ENCODE measurements at places on chromosomes 5 and 9.

GRCh38 chr9:85941966-85942912 lies 1.3 kb downstream of the NAA35 start:
- no peak for DNase-seq

DNA sequence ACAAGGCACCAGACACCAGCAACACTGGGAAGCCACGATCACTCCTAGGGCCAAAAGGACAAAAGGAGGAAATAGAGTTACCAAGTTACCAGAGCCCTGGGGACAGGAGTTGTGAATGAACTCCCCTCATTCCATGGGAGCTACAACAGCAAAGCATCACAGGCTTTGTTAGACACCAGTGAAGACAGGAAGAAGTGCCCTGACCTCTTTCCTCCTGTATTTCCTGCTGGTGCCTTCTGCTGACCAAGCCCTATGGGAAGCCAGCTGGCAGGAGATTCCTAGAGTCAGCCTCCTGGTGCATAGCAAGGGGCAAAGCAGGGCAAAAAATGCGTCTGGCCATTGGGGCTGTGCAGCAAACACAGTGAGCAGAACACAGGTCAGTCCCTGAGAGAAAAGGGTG lies 374.7 kb downstream of the ZSWIM6 start:
- DNase-seq, result no peak

GRCh38 chr5:72046106-72046505 lies 61.2 kb upstream of the MAP1B start:
- DNase-seq, result no peak

- DNase-seq, result no peak
Measured at GRCh38 chr9:104808035-104808614, 44.2 kb downstream of the NIPSNAP3B start.

DNA sequence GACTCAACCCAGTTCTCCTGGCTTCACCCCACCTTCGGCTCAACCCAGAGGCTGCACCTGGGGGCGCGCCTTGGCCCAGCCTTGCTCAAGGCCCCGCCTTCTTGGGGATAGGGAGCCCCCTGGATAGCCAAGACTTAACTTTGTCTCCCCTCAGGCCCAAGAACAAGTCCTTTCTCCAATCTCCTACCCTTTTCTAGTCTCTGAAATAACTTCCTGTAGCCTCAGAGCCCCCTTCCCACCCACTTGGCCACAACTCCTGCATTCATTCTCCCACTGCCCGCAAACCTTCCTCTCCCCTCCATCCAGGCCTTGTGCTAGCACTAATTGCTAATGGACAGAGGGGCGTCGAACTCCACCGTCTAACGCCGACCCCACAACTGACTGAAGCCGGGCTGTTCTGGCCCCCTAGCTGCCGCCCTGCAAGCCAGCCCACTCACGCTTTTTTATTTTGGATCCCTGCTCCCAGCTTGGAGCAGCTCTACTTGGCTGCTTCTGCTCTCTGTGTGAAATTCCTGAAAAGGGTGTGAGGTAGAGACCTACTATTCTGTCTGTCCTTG lies 579 bp upstream of the ASTN2 start:
- DNase-seq, result no peak

GRCh38 chr9:114205171-114206015 lies 50.1 kb downstream of the COL27A1 start:
- peak; percentile 63 for DNase-seq

DNA sequence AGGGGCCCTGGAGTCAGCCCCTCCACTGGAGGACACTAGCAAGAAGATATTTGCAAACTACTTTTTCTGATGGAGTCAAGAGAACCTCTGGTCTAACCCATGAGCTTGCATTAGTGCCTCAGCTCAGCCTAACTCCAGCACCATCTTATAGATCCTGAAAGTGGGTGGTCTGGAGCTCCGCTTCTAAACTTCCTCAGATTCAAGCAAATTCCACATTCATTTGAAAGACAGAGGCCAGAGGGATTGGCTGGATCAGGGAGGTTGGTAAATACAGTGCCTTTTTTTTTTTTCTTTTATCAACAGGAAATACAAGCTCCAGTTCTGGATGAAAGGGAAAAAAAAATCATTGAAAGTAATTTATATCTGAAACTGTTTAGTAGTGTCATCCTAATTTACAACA lies 99.9 kb downstream of the ENC1 start:
- DNase-seq, result no peak

DNA sequence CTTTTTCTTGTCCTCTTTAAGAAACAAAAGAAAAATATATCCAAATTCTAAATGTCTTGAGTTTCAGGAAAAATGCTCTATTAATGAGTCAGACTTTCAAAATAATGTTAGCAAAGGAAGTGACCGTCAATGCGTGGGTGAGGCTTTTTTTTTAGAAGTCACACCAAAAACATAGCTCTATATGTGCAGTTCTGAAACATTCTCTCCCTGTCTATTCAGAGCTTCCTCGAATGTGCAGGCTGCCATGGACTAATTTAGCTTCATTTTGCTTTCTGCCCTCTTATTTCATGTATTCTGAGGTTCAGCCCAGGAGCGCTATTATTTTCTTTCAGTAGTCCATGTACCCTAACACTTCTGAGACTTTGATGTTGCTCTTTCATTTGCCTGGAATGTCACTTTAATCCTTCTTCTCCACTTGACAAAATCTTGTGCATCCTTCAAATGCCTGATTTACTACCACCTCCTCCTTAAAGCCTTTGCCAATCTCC lies 72.5 kb upstream of the RASA1 start:
- DNase-seq, result no peak

- DNase-seq, result no peak
Measured at GRCh38 chr5:179874536-179875292, 16.1 kb upstream of the MRNIP start.

GRCh38 chr5:58149345-58149744 lies 310.5 kb downstream of the PLK2 start:
- no peak for DNase-seq

- no peak for DNase-seq
Measured at GRCh38 chr5:119879446-119879845, 250.1 kb downstream of the FAM170A start.

- no peak for DNase-seq
Measured at GRCh38 chr9:121187636-121188305, 13.9 kb downstream of the RAB14 start.

GRCh38 chr5:161391016-161391415 lies 155.5 kb downstream of the GABRB2 start:
- DNase-seq, result no peak

- no peak for DNase-seq
Measured at GRCh38 chr9:34230556-34230955, 51.7 kb downstream of the UBAP1 start.

DNA sequence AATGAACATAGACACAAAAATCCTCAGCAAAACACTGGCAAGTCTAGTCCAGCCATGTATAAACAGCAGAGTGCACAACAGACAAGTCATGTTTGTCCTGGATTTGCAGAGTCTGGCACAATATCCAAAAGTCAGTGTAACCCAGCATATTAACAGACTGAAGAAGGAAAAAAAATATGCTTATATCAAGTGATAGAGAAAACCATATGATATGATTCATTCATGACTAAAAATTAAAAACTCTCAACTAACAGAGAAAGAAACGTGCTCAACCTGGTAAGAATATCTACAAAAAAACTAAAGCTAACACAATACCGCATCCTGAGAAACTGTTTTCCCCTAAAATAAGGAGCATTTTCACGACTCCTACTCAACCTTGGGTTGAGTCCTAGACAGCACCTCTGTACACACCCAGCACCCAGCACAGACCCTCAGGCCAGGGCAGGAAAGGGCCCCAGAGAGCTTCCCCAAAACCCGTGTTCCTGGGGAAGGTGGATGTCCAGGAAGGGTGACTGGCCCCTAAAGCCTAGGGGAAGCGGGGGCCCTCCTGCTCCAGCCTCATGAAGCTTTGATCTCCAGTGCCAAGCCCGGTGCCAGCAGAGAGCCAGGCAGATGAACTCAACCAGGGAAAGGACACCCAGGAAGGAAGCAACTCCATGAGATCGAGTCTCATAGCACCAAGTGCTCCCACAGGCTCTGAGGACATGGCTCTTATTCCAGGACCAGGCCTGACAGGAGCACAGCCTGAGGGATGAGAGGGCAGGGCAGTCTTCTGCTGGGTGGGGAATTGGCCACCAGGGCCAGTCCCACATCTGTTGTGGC lies 38.9 kb downstream of the ADAMTS2 start:
- no peak for DNase-seq

- no peak for DNase-seq
Measured at GRCh38 chr5:172777881-172778814, 7.2 kb upstream of the DUSP1 start.

DNA sequence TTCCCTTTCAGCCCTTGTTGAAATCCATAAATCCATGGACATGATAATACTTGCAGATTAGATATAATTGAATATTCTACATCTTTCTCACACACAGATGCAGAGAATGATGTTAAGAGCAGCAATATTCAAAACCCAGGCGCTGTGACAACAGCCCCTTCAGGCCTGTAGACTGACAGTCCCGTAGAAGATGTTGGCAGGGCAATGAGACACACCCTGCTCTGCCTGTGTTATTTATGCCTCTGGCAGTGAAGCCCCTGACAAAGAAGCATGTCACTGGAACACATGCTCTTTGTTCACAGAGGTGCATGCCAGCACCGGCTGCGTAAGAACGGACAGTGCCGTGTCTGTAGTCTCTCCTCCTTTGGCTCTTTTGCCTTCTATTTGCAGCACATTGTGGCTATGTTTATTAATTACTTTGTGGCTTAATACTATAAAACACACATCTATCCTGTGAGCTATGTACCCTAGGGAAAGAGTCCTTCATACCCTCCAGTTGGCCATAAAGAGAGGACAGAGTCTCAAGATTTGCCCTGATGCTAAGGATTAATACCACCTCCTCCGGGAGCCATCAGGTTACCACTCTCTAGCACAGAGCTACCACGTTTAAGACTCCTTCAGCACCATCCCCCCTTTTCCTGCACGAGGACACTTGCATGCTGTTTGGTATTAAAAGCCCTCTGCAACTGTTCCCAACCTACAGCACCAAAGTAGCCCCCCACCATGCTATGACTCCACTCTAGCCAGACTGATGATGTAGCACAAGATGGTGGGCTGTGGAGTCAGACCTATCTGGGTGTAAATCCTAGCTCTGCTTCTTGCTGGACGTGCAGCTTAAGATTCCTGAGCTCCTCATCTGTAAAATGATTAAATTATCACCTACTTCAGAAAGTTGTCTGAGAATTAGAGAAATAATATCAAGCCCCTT lies 2.0 kb upstream of the ANP32B start:
- peak; percentile 65 for DNase-seq

DNA sequence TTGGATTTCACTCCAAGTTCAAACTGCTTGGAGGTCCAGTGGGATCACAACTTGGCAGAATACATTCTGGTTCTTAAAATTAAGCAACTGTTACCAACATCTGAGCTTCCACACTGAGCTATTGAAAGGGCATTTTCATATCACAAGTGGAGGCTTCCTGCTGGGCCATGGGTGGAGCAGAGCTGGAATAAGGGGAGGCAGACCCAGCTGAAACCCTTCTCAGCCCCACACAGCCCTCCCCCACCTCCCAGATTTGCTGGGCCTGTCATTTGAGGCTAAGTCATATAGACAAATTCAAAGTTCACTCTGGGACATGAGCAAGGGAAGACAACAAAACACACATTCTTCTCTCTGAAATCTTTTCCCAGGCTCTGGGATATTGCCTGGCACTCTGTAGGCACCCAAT lies 79.9 kb downstream of the ACTL7B start:
- DNase-seq, result no peak

DNA sequence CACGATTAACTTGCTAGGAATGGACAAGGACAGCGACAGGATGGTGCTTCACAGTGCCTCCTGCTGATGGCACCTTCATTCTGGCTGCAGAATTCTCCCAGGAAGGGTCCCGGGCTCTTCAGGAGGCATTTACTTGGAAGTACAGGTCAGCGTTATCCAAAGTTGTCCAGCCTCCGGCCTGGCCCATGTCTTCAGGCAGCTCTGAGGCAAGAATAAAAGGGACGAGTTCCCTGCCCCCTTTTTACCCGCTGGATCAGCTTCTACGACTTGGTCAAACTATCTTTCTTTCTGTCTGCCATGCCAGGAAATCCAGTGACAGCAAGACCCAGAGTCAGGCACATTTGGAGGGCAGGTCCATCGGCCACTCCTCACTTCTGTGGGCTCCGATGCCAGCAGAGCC lies 23.4 kb upstream of the GABBR2 start:
- no peak for DNase-seq

DNA sequence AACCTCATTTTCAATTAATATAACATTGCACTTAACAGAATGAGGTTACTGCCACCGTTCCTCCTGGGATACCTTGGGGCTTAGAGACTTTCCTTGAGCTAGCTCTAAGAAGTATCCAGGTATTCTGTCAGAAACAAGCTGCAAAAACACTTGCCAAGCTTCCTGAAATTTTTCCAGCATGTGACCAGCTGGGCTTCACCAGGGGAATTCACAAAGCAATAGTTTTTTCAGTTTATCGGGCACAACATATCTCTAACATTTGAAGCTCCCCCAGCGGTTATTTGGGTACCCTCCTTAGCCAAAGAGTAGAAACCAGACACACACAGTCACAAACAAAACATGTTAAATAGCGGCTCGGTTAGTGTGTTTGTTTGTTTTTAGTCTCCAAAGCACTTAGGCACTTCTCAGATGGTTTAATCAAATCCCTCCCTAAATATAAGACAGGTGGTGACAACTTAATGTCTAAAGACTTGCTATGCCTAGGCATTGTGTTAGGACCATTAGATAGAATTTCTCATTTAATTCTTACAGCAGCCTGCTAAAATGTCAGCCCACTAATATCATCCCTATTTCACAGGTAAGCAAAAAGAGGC lies 278.2 kb downstream of the GLIS3 start:
- no peak for DNase-seq

GRCh38 chr9:120683150-120683549 lies 31.1 kb downstream of the MEGF9 start:
- no peak for DNase-seq

- no peak for DNase-seq
Measured at GRCh38 chr5:39283231-39283818, 64.0 kb upstream of the FYB1 start.

DNA sequence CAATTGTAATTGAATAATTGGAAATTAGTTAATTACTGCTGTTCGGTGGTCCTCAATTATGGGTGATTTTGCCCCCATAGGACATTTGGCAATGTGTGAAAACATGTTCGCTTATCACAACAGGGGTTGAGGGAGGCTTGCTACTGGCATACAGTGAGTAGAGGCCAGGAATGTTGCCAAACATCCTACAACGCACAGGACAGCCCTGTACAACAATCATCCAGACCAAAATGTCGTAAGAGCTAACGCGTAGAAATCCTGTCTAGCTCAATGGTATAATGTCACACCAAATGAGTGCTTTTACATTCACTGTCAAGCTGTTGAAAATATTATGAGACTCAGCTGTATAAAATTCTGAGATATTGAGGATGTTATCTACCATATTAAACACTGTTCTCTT lies 464.4 kb upstream of the TUSC1 start:
- DNase-seq, result no peak

DNA sequence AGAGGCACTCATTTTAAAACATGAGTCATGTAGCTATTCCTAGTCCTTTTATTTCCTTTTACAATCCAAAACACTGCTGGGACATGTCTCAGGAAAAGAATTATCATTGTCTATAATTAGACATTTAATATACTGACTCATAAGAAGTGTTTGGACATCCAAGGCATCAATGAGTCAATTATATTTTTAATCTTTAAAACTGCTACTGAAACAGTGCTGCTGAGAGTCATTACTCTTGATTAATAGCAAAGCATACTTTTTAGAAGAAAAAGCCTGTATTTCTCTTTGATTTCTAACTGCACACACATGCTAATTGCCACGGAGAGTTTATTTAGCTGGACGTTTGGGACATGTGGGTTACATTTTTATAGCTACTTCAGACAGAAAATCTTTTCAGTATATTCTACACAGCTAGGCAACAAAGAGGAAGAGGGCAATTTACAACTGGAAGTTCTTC lies 1249.0 kb upstream of the CDH18 start:
- no peak for DNase-seq
